Esophagus muscularis mucosa (tissue), 4 donors: ENCODE measurements at places on chromosomes 1 and 21. TPM values are rescaled to one million over a fixed set of nuclear protein-coding genes. Genes with fewer than 3 reads are reported as not detected.
A peak's percentile ranks its signal among the peaks of the same experiment; 100 is the strongest.

DNA sequence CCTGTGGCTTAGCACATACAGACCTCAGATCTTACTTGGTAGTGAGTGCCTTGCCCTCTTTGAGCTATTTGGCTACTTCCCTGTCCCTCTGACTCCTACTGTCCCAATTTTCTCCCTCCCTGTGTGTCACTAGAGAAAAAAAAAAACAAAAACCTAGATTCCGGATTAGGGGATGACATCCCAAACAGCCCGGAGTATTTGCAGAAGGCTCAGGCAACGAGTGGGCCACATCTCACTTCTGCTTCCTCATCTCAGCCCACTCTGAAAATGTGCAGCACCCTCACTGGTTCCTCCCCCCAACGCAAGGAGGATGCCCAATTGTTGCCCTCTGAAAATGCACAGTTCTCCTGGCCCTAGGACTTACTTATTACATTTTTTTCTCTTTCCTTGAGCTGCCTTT is 4.9 kb downstream of the NHLH1 start:
- DNase-seq: no peak

GRCh38 chr1:17278996-17279830 is 28.8 kb upstream of the PADI4 start:
- DNase-seq: no peak

DNA sequence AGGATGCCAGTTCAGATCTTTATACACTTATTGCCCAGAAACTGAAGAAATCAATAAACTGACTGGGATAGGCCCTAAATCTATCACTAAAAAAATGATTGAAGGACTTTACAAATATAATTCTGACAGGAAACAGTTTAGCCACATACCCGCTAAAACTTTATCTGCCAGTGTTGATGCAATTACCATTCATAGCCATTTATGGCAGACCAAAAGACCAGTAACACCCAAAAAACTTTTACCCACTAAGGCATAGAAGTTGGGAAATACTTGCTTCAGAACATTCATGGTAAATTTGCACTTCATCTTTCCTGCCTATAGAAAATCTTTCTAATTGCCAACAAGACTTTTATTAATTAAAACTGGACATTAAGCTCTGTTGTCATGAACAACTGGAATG is 15.0 kb upstream of the GPR25 start:
- no peak for DNase-seq

DNA sequence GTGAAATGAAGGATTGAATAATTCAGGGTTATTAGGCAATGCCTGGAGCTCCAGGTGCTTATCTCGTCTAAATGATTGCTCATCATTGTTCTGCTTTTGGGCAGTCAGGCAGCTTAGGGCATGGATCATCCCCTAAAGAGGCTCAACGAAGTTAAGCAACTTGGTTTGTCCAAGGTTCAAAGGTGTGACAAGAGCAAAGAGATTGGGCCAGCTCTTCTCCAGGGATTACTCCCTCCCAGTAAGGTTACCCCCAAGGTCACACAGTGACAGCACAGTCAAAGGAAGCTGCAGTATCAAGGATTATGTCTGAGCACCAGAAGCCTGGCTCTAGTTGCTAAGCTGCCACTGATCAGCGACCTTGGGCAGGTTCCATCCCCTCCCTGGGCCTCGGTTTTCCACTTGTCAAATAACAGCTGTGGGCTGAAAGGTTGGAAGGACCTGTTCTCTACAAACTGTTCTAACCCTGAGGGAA is 6.8 kb downstream of the ETNK2 start:
- DNase-seq: no peak

GRCh38 chr21:45292399-45293219 is 4.9 kb upstream of the POFUT2 start:
- DNase-seq: peak; percentile 95

DNA sequence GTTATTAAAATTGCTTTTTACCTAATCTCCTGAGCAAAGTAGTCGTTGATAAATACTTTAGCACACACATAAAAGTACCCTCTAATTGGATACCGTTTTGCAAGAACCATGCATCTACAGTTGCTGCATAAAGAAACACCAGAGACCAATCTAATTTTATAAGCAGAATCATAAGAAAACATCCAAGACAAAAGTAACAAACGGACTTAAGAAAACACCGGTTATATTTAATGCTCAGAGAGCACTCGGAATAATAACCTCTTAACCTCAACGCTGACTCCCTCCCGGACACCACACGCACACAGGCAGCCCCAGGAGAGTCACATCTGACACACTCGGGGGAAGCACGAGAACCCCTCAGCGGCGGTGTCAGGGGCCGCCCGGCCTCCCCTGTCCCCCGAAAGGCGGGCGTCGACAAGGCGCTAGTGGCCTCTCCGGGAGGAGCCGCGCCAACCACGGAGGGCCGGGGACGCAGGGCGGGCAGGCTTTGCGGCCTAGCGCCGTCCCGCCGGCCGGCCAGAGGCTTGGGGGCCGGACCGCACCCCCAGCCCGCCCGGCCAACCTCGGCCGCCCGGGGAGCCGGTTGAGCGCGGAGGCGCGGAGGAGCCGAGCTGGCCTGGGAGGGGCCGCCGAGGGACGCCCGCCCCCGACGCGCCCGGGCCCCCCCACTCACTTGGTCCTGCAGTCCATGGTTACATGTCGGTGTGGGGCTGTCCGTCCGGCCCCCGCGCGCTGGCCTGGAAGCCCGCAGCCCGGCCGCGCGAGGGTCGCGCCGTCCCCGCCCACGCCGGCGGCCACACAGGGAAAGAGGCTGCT is 606 bp downstream of the DENND1B start:
- no peak for DNase-seq

DNA sequence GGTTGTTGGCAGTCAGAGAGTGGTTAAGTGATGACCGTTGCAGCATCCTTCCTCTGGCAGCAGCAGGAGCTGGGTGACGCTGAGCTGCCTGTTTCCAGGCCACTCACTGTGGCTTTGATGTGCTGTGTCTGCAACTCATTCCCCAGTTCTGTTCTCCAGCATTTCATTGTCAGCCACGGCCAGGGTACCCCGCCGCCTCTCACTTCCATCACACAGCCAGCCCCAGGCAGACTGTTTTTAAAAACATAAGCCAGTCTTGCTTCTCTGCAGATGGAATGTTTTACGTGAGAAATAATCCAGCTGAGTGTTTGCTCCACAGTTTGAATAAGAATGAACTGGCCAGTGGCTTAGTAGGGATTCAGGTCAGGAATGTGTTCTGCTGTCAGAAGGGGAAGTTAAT is 21.5 kb upstream of the ST6GALNAC3 start:
- DNase-seq: no peak

- DNase-seq: peak; percentile 29
Observed at GRCh38 chr1:65230731-65231481, 78.4 kb upstream of the DNAJC6 start.

DNA sequence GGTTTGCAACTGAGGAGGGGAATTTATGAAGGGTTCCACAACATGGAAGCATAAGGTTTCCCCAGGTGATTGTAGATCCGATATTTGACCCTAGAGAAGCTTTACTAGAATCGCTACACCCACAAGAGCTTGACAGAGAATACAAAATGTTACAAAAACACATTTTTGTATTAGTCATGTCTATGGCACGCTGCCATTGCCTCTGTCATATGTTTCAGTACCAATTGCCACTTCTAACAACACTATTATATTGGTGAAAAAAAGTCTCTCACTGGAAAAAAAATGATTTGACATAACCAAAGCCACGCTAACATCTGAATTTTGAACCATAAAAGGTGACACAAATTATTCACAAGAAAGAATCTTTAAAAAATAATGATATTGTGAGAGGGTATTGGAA is 214.5 kb downstream of the KCNT2 start:
- DNase-seq: no peak

DNA sequence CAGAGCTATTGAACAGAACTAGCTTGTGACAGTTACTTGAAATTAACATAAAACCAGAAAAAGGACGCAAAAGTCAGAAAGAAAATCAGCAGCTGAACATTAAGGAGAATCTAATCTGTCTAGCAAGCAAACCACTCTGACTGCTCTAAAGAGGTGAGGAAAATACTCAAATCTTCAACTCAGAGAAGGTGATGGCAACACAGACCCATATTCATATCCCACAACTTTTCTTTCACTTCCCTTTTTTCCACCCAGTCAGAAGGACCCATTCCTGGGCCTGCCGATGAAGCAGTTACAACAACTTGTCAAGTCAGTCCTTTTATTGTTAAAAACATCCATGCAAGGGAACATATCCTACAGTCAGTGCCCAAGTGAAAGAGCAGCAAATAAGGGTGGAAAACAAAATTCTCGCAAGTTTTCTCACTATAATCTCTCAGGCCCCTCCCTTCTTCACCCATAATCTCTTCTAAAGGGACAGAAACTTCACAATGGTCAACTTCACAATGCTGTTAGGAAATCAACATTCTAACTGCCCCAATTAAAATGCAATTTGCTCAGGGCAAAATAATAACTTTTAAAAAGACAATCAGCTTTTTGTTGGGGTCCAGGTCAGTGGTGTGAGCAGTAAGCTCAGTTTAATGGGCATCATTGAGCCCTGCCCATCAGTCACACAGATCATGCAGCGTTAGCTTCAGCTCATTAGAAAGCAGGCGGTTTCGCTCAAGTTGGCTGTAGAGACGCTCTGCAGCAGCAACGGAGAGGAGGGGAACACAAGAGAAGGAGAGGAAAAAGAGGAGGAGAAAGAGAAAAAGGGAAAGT is 3.6 kb upstream of the NUP210L start:
- DNase-seq: no peak

DNA sequence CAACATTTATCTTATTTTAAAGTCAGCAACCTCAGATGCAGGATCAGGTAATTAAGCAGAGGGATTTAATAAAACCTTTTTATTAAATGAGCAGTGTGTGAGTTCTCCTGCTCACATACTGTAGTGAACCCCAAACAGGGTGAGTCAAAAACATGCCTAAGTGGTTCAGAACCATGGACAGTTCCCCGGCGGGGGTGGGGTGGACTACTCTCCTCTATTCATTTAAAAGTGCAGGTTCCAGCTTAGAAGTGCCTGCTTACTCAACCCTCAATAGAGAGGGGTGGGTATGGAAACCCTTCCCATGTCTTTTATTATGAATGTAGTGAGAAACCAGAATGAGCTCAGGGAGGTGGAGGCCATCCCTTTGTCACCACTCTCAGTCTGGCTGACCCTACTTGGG is 397.9 kb downstream of the HHAT start:
- DNase-seq: no peak

- no peak for DNase-seq
Observed at GRCh38 chr1:10777749-10778574, 18.5 kb downstream of the CASZ1 start.

- no peak for DNase-seq
Observed at GRCh38 chr1:53135735-53136114, 6.7 kb downstream of the SLC1A7 start.

DNA sequence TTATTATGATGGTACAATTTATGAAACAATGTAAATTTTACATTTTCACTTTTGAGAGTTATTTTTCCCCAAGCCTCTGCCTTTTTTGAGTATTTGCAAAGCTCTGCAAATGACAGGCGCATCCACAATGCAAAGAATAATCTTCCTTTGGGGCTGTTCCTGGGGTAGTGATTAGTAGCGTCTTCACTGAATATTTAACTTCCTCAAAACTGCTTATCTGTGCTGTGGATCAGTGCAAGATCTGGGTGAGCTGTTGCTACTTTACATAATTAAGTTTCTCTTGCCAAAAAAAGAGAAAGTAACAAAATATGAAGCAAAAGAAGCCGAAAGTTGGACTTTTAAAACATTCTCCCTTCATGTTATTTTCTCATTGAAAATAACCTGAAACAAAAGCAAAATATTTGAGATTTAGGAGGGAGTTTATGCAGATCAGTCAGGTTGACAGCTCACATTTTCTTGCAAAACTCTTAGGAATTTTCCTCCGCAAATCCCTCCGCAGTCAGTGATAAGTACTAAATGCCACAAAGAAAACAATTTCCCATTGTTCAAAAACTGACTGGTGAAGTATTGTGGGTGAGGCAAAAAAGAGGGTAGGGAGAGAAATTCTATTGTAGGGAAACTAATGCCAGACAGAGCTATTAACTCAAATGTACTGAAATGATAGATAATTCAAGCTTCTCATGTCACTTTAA is 276.4 kb upstream of the B3GALT2 start:
- no peak for DNase-seq

DNA sequence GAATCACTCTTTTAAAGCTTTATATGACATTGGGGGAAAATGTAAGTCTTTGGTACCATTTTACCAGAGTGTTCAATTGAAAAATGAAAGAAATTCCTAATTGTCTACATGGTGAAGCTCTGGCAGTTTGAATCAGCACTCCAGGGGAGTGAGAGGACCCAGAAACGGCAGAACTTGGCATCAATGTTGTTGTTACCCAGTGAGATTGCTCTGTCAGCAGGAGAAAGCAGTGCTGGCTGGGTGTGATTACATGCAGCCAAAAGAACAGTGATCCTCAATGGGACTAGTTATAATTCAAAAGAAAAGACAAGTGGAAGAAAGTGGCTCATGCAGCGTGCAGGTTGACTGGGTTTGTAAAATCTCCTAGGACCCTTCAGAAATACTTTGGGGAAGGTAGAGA is 206.4 kb downstream of the PTPRC start:
- no peak for DNase-seq

DNA sequence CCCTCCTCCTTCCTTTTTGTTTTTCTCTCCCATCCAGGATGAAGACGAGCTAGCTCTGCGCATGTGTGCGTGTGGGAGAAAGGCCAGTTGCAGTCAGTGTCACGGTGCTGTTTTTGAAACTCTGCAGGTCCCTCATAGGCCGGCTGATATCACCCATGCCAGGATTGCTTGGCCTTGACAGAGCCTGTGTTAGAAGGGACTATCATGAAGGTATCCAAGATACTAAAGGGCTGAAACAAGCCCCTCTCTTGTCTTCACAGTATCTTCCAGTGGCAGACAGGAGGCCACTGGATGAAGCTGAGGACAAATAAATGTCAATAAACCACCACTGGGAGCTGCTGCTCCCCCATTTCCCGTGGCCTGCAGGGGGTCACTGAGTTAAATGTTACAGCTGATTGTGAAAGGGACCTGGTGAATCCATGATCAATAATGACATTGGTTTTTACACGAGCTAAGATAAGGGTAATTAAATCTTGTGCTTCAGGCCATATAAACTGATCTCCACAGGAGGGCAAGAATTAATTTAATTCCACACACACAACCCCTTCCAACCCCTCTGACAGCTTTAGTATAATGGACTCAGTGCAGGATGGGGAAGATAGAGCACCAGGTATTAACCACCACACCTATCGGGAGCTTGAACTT is 64.6 kb upstream of the TARBP1 start:
- DNase-seq: no peak

DNA sequence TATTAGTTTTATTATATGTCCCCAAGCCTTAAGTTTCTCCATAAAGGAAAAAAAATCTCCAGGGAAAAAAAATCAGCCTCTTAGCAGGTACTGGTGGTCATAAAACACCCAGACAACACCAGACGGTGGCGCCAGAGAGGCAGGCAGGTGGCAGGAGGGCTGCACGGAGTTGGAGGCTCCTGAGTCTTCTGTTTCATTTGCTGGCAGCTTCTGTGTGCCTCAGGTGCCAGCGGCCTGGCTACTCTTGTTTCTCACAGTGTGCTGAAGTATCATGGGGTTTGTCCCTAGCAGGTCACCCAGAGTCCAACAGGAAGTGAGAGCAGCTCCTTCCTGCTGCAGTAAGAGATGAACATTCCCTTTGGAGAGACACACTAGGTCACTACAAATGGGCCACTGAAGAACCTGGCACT is 123.3 kb upstream of the GADD45A start:
- DNase-seq: no peak

GRCh38 chr1:14952626-14953314 is 200.8 kb upstream of the TMEM51 start:
- no peak for DNase-seq

Gene SYT11
- 15.6 TPM for total RNA-seq

Gene KIF21B
- 2.2 TPM for total RNA-seq

Gene PBX1
- 89.6 TPM for total RNA-seq

Gene FHL3
- 76.9 TPM for total RNA-seq

Gene LENEP
- total RNA-seq: not detected

Gene HCRTR1
- total RNA-seq: 1.7 TPM

Gene OR2T11
- not detected for total RNA-seq

Gene SMCP
- total RNA-seq: not detected

Gene RNU1-1
- not detected for total RNA-seq
